NAMALWA (cell line): ENCODE measurements at places on chromosomes 2 and 18.

DNA sequence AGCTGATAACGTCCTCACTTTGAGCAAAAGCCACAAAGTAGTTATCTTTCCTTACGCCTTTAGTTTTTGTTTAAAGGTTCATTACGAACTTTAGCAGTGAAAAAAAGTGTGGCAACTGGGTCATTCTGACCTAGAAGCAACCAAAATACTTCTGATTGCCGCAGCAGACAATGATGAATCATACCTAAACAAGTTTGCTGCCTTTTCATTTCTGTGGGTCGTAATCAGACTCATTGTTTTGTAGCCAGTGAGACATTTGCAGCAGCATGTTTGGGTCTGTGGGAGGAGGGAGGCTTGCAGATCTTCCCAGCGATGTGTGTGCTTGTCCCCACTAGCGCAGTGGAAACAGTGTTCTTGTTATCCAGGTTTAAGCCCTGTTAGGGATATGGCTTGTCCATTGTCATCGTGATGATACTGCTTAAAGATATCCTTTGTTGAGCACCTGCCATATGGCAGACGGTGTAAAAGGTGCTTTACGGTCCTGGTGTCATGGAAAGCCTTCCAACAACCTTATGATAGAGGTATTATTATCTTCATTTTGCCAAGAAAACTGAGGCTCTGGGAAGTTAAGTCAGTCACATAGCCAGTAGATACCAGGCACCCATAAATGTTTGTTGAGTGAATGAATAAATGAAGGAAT lies 1.3 kb upstream of the GREB1 start:
- DNase-seq: no peak

GRCh38 chr2:106108351-106108750 lies 85.8 kb downstream of the UXS1 start:
- no peak for DNase-seq

DNA sequence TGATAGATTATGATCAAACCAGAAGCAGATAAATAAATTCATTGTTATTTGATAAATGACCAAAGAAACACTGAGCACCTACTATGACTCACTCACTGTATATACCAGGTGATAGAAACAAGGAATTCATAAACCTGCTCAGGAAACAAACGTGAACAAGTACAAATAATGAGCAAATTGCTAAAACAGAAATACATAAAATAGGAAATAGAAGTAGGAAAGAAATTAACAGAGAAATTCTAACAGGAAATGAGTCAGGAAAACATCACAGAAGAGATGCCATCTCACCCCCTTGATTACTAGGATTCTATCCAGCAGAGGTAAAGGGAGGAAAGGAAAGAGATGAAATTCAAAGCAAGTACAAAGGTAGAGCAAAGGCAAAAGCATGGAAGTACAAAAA lies 31.3 kb downstream of the EXOC6B start:
- no peak for DNase-seq

GRCh38 chr2:23302591-23302990 lies 82.4 kb upstream of the KLHL29 start:
- DNase-seq: no peak

- DNase-seq: peak; percentile 93
Measured at GRCh38 chr2:17813742-17814473, 2.4 kb upstream of the MSGN1 start.

- no peak for DNase-seq
Measured at GRCh38 chr2:237440819-237441281, 26.9 kb upstream of the COL6A3 start.

DNA sequence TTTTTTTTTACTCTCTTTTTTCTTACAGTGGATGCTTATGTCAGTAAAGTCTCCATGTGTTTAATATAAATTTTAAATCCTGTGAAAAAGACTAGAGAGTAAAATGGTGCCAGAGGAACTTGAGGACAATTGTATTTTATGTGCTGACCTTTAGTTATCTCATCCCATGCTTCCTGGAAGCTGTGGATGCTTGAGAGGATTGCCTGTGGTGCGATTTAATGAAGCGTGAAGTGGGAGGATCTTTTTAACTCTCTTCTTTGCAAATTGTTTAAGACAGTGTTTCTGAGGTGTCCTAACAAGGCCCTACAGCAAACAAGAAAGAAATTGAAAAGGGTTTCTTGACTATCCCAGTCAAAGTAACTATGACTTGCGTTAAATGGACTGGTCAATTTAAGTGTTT lies 84.2 kb downstream of the DTNA start:
- DNase-seq: no peak

- no peak for DNase-seq
Measured at GRCh38 chr2:173755798-173756197, 209.4 kb downstream of the SP3 start.

DNA sequence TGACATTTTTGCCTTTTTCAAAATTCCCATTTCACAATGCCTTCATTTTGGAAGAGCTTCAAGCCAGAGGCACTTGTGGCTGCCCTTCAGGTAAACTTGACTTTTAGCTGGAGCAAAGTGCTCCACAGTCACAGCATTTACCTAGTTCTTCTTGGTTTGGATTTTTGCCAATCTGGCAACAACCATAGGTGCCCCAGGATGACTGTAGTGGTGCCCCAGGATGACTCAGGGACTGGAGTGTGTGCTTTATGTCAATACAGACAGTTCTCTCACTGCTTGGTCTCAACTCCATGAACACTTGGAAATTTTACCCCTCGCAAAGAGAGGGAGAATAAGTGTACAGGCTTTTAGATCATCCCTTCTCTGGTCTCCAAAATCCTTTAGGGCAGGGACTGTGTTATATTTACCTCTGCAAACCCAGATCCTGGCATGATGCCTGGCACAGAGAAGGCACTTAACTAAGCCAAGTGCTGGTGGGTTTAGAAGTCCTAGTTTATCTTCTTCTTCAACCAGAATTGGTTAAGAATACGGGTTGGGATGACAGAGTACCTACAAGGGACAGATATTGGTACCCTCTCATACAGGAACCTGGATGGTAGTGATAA lies 15.3 kb upstream of the PTPN4 start:
- DNase-seq: no peak

DNA sequence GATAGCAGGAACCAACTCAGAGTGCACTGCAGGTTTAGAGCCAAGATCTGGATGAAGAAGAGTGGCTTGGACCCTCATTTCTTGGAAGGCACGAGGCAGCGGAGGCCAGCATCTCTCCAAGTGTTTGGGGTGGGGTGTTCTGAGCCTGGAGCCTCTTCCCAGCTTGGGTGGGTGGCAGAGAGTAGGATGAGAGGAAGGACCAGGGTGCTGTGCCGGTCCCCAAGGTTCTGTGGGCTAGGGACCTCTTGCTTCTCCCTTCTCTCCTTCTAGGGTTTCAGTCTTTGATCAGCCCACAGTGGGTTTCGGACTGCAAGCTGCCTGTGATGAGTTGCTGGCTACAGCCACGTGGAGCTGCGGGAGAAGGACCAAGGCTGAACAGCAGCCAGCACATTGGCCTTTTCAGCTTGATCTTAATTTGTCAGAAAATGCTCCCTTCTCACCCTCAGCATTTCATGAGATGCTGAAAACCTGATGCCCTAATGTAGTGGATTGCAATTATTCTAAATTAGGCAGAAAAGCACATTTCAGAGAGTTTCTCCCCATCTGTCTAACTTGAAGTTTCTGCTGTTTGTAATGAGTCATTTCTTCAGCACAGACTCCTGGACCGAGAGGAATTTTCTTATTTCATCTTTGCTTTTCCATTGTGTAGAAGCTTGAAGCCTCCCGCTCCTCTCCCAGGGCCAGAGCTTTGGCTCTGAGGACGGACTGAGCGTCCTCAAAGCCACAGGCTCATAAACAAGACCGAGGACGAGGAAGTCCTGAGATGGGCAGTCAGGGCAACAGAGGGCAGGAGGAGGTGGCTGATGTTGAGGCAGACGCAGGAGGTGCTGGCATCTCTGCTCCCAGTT lies 99.1 kb upstream of the HDAC4 start:
- no peak for DNase-seq

DNA sequence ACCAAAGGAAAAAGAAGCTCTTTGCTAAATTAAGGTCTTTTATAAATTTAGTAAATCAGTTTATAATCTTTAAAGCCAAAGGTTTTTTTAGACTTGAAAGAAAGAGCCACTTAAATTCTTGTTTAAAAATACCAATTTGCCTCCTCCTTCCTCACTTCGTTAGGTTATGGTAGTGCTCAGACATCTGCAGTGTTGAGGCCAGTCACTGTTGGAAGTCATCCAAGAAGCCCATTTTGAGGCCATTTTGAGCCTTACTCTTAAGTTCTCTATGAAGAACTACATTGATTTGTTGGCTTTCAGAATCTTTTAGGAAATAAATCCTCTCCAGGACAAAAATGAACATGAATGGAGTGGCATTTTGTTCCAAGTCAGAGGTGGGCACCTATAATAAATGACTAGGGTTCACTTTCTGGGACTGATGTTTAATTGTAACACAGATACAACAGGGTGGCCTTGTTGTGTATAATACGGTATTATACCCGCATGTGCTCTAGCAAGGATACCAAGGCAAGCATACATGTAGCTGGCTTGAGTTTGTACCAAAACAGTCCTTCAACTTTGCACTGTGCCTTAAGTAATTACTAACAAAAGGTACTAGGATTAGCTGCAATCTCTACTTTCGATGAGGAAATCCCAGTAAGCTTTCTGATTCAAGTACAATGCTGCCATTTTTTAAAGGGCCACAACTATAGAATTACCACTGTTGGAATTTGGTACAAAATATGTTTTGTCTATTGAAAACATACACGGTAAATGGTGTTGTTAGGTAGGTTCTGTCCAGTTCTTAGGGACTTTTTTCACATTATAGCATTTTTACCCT lies 22.8 kb downstream of the SLC66A3 start:
- no peak for DNase-seq

DNA sequence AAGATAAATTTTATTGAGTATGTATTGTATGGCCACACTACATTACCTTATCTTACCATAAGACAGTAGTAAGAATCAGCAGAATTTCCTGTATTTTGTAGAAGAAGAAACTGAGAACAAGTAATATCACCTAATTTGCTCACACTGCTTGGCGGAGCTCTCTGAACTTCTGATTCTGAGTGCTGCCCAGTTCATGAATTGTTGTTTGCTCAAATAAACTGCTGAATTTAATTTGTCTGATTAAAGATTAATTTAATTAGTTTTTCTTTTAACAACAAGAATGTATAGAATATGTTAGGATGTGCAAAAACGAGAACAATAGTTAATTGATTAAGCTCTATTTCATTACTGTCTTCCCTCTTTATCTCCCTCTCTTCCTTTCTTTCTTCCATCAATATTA lies 100.1 kb upstream of the ERBB4 start:
- no peak for DNase-seq

DNA sequence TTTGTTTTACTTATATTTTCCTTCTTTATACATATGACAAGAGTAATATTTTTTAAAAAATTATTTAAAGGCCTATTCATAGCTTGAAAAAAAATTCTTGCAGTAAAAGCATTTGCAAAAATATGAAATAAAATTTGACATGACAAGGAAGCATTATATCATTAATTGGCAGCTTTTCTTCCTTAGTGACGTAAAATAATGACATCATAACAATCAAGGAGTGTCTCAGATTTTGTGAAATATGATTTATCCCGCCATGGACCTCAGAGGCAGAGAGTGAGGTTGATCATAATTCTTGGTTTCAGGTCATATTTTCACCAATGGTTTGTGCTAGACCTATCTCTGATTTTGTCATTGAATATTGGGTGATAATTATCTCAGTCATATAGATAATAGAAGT lies 176.0 kb downstream of the MIB1 start:
- no peak for DNase-seq

DNA sequence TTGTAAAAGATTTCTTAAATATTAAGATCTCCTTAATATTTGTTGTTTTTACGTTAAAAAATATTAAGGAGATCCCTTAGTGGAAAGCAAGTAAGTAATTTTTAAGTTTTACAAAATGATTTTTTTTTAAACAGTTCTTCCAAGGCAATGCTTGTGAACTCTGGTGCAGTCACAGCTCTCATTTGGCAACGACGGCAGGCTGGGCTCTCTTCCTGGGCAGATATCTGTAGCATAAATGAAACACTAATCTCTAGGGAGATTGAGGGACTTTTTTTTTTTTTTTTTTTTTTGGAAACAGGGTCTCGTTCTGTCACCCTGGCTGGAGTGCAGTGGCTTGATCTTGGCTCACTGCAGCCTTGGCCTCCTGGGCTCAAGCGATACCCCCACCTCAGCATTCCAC lies 38.5 kb downstream of the GORASP2 start:
- DNase-seq: no peak

- no peak for DNase-seq
Measured at GRCh38 chr2:43239981-43240765, 13.8 kb upstream of the ZFP36L2 start.

GRCh38 chr2:231514951-231515297 lies 15.3 kb downstream of the NMUR1 start:
- DNase-seq: no peak

GRCh38 chr2:30764021-30764800 lies 43.0 kb downstream of the CAPN13 start:
- DNase-seq: no peak

DNA sequence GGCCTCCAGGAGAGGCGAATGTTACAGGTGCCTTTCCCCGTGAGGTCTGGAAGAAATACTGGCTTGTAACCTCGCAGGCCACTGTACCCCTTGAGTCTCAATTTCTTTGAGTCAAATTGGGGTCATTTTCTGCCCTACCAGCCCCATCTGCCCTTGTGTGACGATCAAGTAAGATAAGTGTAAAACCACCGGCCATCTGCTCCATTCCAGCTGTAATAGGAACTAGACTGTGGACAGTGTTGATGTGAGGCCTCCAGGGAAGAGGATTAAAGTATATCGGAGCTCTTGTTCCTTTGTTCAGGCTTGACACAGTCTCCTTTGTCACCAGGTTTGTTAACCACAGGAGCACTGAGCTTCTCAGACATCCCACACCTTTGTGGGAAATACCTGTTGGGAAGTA lies 65.6 kb downstream of the MRPS9 start:
- DNase-seq: no peak

GRCh38 chr2:118048401-118048800 lies 34.5 kb upstream of the CCDC93 start:
- DNase-seq: no peak

GRCh38 chr18:49456794-49457193 lies 3.7 kb downstream of the DYM start:
- DNase-seq: no peak

DNA sequence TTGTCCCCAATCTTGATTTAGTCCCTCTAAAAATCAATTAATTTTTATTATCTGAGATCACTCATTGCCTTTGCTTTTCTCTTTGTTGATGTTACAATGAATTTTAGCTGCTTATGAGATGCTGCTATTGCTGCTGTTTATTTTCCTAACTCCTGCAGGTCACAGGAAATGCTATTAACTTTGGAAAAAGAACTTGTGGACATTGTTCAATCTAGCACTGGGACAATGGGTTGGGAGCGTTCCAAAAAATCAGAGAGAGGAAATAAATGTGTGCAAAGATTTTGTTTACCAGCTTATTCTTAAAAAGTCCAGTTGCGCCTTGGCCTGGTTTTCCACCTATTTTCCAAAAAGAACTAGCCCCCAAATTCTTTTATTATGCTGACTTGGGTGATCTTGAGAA lies 268.3 kb downstream of the PTH2R start:
- no peak for DNase-seq

DNA sequence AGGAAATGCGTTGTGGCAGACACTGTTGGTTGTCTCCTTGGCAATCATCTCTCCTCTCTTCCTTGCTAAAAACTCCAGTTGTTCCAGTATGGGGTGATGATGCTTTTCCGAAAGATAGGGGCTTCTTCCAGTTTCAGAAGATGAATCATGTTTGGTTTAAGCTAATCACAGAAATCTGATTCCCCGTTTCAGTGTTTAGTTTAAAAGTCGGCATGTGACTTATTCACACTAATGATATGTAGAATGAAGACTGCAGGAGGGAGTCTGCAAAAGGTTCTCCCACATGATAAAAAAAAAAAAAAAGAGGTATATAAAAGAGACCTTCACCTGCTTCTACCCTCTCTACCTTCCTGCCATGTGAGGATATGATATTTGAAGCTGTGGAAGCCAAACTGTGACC lies 239.0 kb upstream of the SIX2 start:
- no peak for DNase-seq
